Activated T-helper 17 cell treated with anti-CD3 and anti-CD28 coated beads, Interleukin-2, amount 50 U/mL, for 72 hours (primary cell): ENCODE measurements at places on chromosomes 5 and 9. TPM values are rescaled to one million over a fixed set of nuclear protein-coding genes. Genes with fewer than 3 reads are reported as not detected.
A peak's percentile ranks its signal among the peaks of the same experiment; 100 is the strongest.

DNA sequence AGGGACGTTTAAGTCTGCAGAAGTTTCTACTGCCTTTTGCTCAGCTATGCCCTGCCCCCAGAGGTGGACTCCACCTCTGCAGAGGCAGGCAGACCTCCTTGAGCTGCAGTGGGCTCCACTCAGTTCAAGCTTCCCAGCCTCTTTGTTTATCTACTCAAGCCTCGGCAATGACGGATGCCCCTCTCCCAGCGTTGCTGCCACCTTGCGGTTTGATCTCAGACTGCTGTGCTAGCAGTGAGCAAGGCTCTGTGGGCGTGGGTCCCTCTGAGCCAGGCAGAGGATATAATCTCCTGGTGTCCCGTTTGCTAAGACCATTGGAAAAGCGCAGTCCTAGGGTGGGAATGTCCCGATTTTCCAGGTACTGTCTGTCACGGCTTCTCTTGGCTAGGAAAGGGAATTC lies 2188.5 kb upstream of the WWC1 start:
- H3K36me3 ChIP-seq = no peaks in the 10 kb centered on the region
- no peak overlapping the region for H3K4me3 ChIP-seq
- no peaks in the 10 kb centered on the region for H3K4me1 ChIP-seq

- no peaks in the 10 kb centered on the region for H3K4me1 ChIP-seq
- no peak overlapping the region for H3K27ac ChIP-seq
- ATAC-seq = no peak
- no peak overlapping the region for H3K4me3 ChIP-seq
- H3K27me3 ChIP-seq = no peaks in the 10 kb centered on the region
Measured at GRCh38 chr9:70924380-70924779, 197.0 kb downstream of the TRPM3 start.

The LHX2 gene
- not detected for total RNA-seq

GRCh38 chr9:94666364-94667099 lies 27.2 kb upstream of the FBP1 start:
- peaks cover 17% of the 10 kb centered on the region for H3K27me3 ChIP-seq
- H3K4me1 ChIP-seq = peaks cover 6% of the 10 kb centered on the region
- H3K4me3 ChIP-seq = no peak overlapping the region
- no peak overlapping the region for H3K27ac ChIP-seq
- ATAC-seq = no peak

The SLCO4C1 gene
- total RNA-seq = 0.04 TPM

DNA sequence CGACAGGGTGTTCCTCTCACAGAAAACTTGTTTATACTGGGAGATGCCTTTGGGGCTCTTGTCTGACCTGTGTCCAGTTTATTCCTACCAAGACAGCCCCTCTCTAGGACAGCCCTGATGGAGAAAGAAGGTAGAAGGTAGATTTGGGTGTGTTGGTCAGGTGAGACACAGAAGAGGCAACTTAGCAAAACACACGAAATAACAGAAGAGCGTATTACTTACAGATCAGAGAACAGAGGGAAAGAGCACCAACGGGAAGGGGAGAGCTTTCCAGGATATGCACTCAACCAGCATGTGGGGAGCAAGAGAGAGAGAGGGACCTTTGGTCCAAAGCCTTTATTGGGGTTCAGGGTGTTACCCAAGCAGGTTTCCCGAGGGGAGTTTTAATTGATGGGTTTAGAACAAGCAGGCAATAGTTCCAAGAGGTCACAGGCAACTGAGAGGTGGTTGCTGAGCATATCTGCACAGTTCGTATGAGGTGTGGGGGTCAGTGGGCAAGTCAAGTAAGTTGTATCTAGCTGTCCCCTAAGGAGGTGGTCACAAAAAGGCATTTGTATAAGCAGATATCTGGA lies 31.8 kb downstream of the BAAT start:
- H3K36me3 ChIP-seq = no peaks in the 10 kb centered on the region
- ATAC-seq = no peak
- H3K4me3 ChIP-seq = no peak overlapping the region
- H3K27me3 ChIP-seq = peaks cover 7% of the 10 kb centered on the region
- no peak overlapping the region for H3K27ac ChIP-seq

DNA sequence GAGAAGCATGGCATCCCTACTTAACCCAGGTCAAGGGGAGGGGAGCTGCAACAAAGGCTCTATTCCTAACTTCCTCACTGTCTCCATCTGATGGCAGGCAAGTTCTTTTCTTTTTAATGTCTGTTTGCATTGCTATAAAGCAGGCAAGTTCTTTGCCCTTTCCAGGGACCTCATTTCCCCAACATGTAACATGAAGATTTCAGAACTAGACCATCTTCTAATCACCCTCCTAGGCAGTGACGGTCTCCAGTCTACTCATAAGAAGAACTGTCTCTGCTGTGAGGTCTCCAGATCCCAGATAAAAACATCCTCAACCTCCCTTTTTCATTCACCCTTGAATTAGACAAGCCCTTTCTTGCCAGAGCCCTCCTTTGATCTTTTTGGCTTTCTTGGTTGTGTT lies 42.1 kb downstream of the PPP1R2B start:
- peaks cover 3% of the 10 kb centered on the region for H3K27me3 ChIP-seq
- H3K4me3 ChIP-seq = no peak overlapping the region
- H3K27ac ChIP-seq = no peak overlapping the region
- H3K4me1 ChIP-seq = peaks cover 11% of the 10 kb centered on the region
- no peaks in the 10 kb centered on the region for H3K36me3 ChIP-seq

- peaks cover 5% of the 10 kb centered on the region for H3K4me1 ChIP-seq
- H3K4me3 ChIP-seq = no peak overlapping the region
- peaks cover 21% of the 10 kb centered on the region for H3K36me3 ChIP-seq
- no peak overlapping the region for H3K27ac ChIP-seq
Measured at GRCh38 chr5:81450940-81451339, 57.0 kb upstream of the ACOT12 start.

The BARHL1 gene
- not detected for total RNA-seq

DNA sequence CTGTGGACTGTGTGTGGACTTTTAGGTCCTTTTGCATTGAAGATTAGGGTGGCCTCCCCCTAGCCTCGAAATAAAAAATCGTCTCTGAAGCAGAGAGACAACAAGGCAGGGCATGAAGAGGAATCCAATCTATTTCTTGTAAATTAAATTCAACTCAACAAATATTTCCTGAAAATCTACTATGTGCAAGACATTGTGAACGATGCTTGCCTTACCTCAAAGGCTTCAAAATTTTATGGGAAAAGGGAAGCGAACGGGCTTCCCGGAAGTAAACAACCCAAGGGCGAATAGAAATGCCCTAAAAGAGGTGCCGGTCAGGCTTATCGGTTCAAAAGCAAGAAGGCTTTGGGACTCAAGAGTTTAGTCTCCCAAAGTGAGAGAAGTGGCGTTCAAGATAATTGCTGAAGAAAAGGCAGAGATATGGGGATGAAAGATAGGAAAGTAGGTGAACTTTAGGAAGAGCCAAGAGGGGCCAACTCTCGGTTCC lies 525 bp downstream of the KIF24 start:
- peaks cover 24% of the 10 kb centered on the region for H3K4me1 ChIP-seq
- H3K4me3 ChIP-seq = peak overlapping the region; percentile 98
- H3K36me3 ChIP-seq = peaks cover 13% of the 10 kb centered on the region

The LCP2 gene
- total RNA-seq = 202 TPM

The TMC1 gene
- 0.32 TPM for total RNA-seq

The CDC25C gene
- total RNA-seq = 19.7 TPM

The OR13J1 gene
- total RNA-seq = not detected

GRCh38 chr5:14016549-14016948 lies 72.1 kb upstream of the DNAH5 start:
- no peak overlapping the region for H3K27ac ChIP-seq
- H3K36me3 ChIP-seq = no peaks in the 10 kb centered on the region
- ATAC-seq = no peak

- no peak for ATAC-seq
- no peaks in the 10 kb centered on the region for H3K27me3 ChIP-seq
- H3K27ac ChIP-seq = no peak overlapping the region
- no peaks in the 10 kb centered on the region for H3K4me1 ChIP-seq
Measured at GRCh38 chr5:146828385-146828784, 50.2 kb downstream of the PPP2R2B start.

DNA sequence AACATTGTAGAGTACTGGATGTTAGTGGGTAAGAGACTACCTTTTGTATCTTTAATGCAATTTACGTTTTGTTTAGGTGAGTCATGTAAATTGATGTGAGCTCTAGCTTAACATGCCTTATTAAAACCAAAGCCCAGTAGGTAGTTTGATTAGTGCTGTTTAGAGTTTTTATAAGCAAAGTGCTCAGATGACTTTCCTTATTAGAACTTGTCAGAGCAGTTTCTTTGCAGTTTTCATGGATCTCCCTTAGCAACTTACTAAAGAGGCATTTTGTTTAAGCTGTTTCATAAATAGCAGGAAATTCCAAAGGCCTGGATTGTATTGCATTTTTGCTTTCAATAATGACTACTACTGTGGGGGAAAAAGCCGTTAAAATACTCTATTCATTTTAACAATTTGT lies 14.5 kb downstream of the ZSWIM6 start:
- no peak overlapping the region for H3K4me3 ChIP-seq
- no peak overlapping the region for H3K27ac ChIP-seq
- no peak for ATAC-seq
- no peaks in the 10 kb centered on the region for H3K27me3 ChIP-seq
- H3K4me1 ChIP-seq = peaks cover 11% of the 10 kb centered on the region

The WDR38 gene
- total RNA-seq = not detected

DNA sequence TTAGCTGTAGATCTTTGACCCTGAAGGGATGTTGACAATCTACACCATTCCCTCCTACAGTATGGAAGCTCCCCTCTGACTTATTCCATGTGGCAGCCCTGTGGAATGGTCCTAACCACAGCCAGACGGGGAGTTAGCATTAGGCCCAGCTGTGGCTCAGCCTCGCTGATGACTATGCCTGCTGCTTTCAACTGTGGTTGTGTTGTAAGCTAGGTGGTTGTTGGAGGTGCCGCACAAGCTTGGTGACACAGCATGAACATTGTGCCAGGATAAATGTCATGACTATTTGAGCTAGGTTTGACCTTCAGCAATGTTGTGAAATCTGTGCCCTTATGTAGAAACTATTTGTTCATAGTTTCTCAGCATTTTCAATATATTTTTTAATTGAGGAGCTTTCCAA lies 40.6 kb downstream of the SGCD start:
- H3K4me3 ChIP-seq = no peak overlapping the region
- no peaks in the 10 kb centered on the region for H3K4me1 ChIP-seq
- H3K27ac ChIP-seq = no peak overlapping the region
- H3K27me3 ChIP-seq = peaks cover 7% of the 10 kb centered on the region
- no peaks in the 10 kb centered on the region for H3K36me3 ChIP-seq
- no peak for ATAC-seq

DNA sequence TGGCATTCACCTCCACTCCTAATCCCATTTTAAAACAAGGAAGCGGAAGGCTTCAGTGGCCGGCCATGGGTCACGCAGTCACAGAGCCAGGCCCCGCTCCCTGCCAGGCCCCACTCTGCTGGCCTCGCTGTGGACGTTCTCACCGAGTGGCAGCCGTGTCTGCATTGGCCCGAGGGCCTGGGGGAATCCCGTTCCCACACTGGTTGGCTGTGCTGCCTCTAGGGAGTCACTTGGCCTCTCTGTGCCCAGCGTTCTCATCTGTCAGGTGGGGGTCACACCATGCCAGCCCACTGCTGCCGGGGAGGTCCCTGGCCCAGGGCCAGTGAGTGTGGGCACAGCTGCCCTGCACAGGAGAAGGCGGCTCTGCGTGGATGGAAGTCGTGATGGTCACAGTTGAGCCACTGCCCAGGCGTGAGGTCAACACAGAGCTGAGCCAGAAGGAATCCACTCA lies 13.4 kb upstream of the SLC9A3 start:
- no peak overlapping the region for H3K4me3 ChIP-seq
- peaks cover 8% of the 10 kb centered on the region for H3K27me3 ChIP-seq
- no peaks in the 10 kb centered on the region for H3K4me1 ChIP-seq
- no peak overlapping the region for H3K27ac ChIP-seq
- ATAC-seq = no peak
- H3K36me3 ChIP-seq = no peaks in the 10 kb centered on the region

GRCh38 chr5:169538944-169539343 lies 44.6 kb upstream of the SPDL1 start:
- no peaks in the 10 kb centered on the region for H3K4me1 ChIP-seq
- no peak overlapping the region for H3K27ac ChIP-seq

DNA sequence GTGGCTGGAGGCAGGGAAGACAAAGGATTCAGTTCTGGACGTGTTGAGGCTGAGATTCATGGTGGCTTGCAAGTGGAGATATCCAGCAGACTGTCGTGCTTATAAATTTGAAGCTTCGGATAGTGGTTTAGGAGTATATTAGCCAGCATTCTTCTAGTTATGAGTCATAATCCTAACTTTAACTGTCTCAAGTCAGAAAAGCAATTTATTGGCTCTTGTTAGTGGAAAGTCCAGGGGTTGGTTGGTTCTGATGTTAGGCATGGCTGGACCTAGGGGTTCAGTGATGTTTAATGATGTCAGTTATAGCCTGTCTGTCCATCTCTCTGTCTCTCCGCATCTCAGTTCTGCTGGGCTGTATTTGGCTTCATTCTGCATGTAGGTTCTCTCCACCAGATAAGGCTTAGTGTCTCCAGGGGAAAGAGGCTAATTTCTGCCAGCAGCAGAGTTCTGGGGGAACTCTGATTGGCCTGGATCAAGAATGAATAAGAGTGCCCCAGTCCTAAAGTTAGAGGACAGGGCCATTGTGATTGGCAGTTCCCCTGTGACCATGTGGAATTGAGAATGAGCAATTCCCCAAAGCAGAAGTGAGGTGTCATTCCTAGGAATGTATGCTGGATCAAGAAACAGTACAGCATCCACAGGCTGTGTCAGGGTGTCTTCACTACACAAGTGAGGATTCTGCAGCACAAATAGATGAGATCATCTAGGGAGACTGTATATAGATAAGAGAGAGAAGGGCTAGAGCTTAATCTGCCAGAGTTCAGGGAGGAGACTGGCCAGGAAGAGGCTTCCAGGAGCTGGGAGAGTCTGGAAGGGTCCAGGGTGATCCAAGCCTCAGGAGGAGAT lies 72.9 kb upstream of the SHB start:
- H3K4me1 ChIP-seq = no peaks in the 10 kb centered on the region
- no peak overlapping the region for H3K4me3 ChIP-seq
- ATAC-seq = no peak
- H3K27me3 ChIP-seq = peaks cover 31% of the 10 kb centered on the region
- H3K27ac ChIP-seq = no peak overlapping the region

The TAF1L gene
- not detected for total RNA-seq

- H3K4me1 ChIP-seq = no peaks in the 10 kb centered on the region
- no peak overlapping the region for H3K4me3 ChIP-seq
- H3K27ac ChIP-seq = no peak overlapping the region
- peaks cover 79% of the 10 kb centered on the region for H3K36me3 ChIP-seq
Measured at GRCh38 chr5:88190106-88190834, 78.4 kb downstream of the TMEM161B start.

DNA sequence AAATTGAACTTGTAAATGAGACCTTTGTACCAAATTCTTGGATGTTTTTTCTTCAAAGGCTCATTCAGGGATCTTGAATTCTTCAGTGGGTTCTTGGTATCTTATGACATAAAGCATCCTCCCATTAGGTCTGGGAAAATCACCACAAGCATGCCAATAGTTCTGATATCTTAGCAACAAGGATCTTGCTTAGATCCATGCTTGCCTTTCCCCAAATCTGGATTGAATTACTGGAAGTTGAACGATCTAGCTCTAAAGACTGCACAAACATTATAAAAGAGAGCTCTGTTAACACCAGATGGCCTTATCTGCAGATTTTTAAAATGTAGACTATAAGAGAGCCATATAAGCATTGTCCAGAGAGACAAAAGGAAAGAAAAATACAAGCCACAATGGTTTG lies 266.3 kb downstream of the RAB3C start:
- no peaks in the 10 kb centered on the region for H3K36me3 ChIP-seq
- H3K4me1 ChIP-seq = no peaks in the 10 kb centered on the region
- peaks cover 10% of the 10 kb centered on the region for H3K27me3 ChIP-seq

- peaks cover 13% of the 10 kb centered on the region for H3K36me3 ChIP-seq
- H3K27me3 ChIP-seq = no peaks in the 10 kb centered on the region
- peaks cover 30% of the 10 kb centered on the region for H3K4me1 ChIP-seq
- peak; percentile 13 for ATAC-seq
- H3K27ac ChIP-seq = peak overlapping the region; percentile 95
Measured at GRCh38 chr5:16615741-16616535, 859 bp downstream of the RETREG1 start.
